ENCODE measurements at places on chromosomes 2 and 18. TPM values are rescaled to one million over a fixed set of nuclear protein-coding genes. Genes with fewer than 3 reads are reported as not detected.

DNA sequence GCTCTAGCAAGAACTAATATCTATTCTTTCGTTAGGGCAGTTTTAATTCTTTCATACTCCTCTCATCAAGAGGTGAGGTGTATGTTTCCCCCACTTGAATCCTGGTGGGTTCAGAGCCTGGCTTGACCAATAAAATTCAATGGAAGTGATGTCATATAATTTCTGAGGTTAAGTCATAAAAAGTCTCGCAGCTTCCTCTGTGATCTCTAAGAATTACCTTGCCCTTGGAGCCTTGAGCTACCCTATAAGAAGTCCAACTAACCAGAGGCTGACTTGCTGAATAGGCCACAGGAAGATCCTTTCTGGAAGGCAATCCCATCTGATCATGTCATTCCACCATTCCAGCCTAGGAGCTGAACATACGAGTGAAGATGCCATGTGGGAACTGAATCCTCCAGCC lies 26.1 kb upstream of the INO80D start:
- no peak overlapping the region for H3K27ac ChIP-seq
- no peaks in the 10 kb centered on the region for H3K27me3 ChIP-seq
- H3K36me3 ChIP-seq: no peaks in the 10 kb centered on the region
- no peak overlapping the region for H3K4me3 ChIP-seq

DNA sequence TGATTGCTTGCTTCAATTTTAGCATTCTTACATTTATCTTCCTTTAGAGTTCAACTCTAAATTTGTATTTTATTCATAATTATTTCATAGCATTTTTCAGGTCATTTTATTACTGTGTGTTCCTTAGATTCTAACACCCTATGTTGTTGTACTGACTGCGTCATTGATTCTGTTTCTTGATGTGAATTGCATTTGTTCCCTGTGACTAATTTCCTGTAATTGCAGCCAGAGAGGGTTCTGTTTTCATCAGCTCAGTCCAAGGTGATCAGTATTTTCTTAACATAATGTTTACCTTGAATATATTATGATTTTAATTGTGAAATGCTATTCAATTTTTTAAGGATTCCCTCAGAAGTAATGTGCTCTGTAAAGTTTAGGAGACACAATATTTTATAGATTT lies 970.2 kb upstream of the PIK3C3 start:
- H3K4me3 ChIP-seq: no peak overlapping the region
- no peak overlapping the region for H3K27ac ChIP-seq
- no peaks in the 10 kb centered on the region for H3K36me3 ChIP-seq
- H3K4me1 ChIP-seq: no peaks in the 10 kb centered on the region

- H3K36me3 ChIP-seq: no peaks in the 10 kb centered on the region
- no peak overlapping the region for H3K4me3 ChIP-seq
- no peaks in the 10 kb centered on the region for H3K4me1 ChIP-seq
- no peak overlapping the region for H3K27ac ChIP-seq
- H3K27me3 ChIP-seq: no peaks in the 10 kb centered on the region
- no peak for DNase-seq
These were observed 281.9 kb upstream of the CDH7 start for GRCh38 chr18:65468881-65469280.

GRCh38 chr2:12155303-12156051 lies 409.0 kb downstream of the LPIN1 start:
- H3K4me1 ChIP-seq: peaks cover 13% of the 10 kb centered on the region
- no peak overlapping the region for H3K4me3 ChIP-seq
- H3K27me3 ChIP-seq: no peaks in the 10 kb centered on the region
- no peaks in the 10 kb centered on the region for H3K36me3 ChIP-seq
- peak; percentile 38 for DNase-seq

DNA sequence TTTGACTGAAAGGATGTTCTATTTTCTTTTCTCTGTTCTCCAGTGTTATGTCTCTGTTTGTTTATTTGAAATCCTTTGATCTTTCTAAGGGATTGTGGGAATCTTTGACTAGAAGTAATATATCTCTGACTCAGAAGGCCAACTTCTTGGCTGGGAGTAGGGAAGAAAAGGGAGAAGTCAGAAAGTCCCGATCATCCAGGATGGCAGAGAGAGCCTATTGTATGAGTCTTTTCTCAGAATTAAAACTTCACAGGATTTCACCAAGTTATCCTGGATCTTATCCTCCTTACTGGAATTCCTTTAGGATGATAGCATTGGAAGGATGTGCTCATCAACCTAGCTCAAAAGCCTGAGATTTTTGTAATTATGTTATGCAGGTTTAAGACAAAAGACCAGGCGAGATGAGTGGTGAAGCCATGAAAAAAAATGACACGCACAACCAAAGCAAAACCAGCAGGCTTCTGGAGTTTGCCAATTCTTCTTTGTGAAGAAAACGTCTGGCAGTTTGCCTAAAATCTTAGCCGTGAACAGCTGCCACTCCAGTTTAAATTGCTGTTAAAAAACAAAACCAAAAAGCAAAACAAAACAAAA lies 383.6 kb upstream of the SMIM21 start:
- no peaks in the 10 kb centered on the region for H3K4me1 ChIP-seq
- DNase-seq: no peak
- H3K36me3 ChIP-seq: no peaks in the 10 kb centered on the region
- peak overlapping the region; percentile 40 for H3K27ac ChIP-seq
- H3K4me3 ChIP-seq: no peak overlapping the region
- no peaks in the 10 kb centered on the region for H3K27me3 ChIP-seq

GRCh38 chr2:44671276-44671675 lies 270.2 kb upstream of the SIX3 start:
- no peaks in the 10 kb centered on the region for H3K4me1 ChIP-seq
- no peaks in the 10 kb centered on the region for H3K27me3 ChIP-seq
- DNase-seq: no peak
- H3K27ac ChIP-seq: no peak overlapping the region
- H3K4me3 ChIP-seq: no peak overlapping the region

DNA sequence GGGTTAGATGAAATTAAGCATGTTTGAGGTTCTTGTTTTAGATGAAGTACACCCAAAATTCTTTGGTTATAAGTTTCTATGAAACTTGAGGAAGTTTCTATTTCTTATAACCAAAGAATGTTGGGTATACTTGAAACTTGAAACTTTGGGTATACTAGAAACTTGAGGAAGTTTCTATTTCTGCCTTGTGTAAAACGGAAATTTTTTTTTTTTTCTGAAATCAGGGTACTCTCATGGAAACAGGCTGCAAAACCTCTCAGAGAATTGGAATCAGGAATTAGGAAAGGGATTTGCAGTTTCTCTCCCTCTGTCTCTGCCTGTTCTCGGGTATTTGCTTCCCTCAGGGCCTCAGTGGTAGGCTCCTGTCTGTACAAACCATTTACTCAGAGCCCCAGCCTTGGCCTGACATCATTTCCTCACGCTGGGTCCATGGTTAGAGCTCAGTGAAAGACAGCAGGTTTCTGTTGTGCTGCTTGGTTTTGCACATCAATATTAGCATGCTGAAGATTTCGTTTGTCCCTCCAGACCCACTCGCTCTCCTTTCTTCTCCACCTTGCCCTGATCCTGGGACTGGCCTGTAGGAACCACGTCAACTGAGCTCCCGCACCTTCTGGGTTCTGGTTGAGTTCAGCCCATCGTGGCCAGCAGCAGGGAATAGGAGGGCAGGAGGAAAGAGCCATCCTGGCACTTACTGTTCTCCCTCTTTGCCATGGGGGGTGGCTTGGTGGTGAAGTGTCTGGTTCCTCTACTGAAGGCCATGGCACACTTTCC lies 106.4 kb downstream of the POLR1A start:
- H3K27me3 ChIP-seq: no peaks in the 10 kb centered on the region
- H3K4me3 ChIP-seq: no peak overlapping the region

GRCh38 chr2:239012228-239012627 lies 164.3 kb downstream of the TWIST2 start:
- DNase-seq: no peak
- no peaks in the 10 kb centered on the region for H3K27me3 ChIP-seq
- H3K27ac ChIP-seq: no peak overlapping the region
- no peaks in the 10 kb centered on the region for H3K4me1 ChIP-seq
- no peak overlapping the region for H3K4me3 ChIP-seq
- no peaks in the 10 kb centered on the region for H3K36me3 ChIP-seq

GRCh38 chr2:173654896-173655265 lies 300.2 kb downstream of the CDCA7 start:
- no peak overlapping the region for H3K27ac ChIP-seq
- H3K4me1 ChIP-seq: no peaks in the 10 kb centered on the region
- no peak overlapping the region for H3K4me3 ChIP-seq
- H3K27me3 ChIP-seq: no peaks in the 10 kb centered on the region

DNA sequence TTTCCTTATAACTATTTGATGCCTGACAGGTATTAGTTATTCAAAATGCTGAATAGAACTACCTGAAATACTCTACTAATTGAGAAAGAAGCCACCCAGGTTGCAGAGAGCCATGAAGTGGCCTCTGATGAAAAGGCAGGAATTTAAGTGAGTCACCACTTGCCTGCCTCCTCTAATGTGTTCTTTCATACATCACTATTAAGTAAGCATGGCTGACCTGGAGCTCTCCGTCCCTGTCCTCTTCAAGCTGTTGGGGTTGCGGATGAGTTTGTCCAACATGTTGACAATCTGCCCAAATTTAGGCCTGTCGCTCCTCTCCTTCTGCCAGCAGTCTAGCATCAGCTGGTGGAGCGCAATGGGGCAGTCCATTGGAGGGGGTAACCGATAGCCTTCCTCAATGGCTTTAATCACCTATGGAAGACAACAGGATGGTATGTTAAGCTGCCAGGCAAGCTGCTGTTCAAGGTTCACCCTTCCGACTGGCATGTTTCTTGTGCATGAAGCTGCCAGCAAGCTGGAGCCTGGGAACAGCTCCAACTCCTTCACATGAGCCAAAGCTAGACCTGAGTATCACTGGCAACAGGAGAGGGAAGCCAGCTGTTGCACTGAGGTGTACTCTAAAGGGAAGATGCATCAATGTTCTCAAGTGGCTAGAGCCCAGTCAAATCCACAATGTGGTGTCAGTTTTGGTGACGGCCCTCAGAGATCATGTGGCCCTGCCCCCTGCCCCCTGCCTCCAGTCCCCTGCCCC lies 142.2 kb downstream of the EPHA4 start:
- no peak for DNase-seq
- H3K27me3 ChIP-seq: no peaks in the 10 kb centered on the region

- no peaks in the 10 kb centered on the region for H3K27me3 ChIP-seq
- no peak overlapping the region for H3K27ac ChIP-seq
- H3K36me3 ChIP-seq: no peaks in the 10 kb centered on the region
- no peak overlapping the region for H3K4me3 ChIP-seq
These were observed 310.6 kb upstream of the FSIP2 start for GRCh38 chr2:185428000-185428399.

DNA sequence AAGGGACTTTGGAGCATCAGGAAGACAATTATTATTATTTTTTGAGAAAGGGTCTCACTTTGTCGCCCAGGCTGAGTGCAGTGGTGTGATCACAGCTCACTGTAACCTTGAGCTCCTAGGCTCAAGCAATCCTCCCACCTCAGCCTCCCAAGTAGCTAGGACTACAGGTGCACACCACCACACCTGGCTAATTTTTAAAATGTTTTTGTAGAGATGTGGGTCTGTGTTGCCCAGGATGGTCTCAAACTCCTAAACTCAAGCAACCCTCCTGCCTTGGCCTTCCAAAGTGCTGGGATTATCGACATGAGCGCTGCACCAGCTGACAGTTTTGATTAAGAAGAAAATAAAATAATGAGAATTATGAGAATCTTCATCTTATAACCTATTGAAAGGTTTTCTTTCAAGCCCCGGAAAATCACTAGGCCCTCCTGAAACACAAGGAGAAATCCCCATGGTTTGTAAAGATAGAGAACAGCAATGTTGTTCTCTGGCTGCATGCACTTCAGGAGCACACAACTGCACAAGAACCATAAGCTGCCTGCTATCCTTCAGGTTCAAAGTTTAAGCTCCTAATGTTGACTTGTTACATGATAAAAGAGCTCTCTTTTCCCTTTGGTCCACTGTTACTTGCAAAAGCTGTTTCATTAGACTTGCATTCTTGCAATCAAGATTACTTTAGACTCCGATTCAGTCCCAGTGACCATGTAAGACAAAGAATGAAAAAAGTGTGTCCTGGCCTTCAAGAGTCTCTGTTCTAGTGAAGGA lies 16.8 kb downstream of the NPC1 start:
- H3K4me1 ChIP-seq: peaks cover 18% of the 10 kb centered on the region
- no peaks in the 10 kb centered on the region for H3K27me3 ChIP-seq
- no peak for DNase-seq
- H3K4me3 ChIP-seq: no peak overlapping the region
- no peak overlapping the region for H3K27ac ChIP-seq

GRCh38 chr2:10267036-10267435 lies 35.7 kb upstream of the HPCAL1 start:
- no peak overlapping the region for H3K27ac ChIP-seq
- peaks cover 18% of the 10 kb centered on the region for H3K4me1 ChIP-seq
- DNase-seq: peak; percentile 2
- H3K4me3 ChIP-seq: no peak overlapping the region

DNA sequence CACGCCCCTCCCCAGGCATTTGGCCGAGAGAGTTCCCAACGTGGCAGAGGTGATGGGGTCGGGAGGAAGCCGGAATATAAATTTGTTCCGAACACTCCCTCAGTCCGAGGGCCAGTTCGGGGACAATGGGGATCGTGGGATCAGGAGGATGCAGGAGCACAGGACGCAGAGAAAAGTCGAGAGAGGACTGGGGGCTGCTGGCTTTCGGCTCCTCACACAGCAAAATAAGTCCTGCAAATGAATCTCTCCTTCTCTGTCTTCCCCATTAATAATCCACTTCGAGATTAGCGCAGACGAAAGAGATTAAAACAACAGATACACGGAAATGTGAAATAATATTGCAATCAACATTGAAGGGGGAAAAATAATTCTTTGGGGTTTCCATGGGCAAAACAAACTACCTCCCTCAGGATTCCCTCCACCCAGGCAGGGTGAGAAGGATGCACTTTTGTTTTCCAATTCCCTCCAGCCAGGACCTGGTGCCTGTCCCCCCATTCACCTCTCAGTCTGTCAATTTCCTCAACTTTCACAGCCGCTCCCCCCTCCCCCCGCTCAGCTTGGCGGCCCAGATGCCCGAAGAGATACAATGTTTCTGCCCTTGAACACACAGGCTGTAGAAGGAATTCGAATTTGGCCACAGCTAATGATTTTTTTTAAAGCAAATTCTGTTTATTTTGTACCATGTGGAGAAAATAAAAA lies 3.1 kb upstream of the ZEB2 start:
- H3K36me3 ChIP-seq: no peaks in the 10 kb centered on the region
- H3K4me1 ChIP-seq: peaks cover 11% of the 10 kb centered on the region
- H3K4me3 ChIP-seq: no peak overlapping the region
- peak overlapping the region; percentile 96 for H3K27ac ChIP-seq
- peaks cover 4% of the 10 kb centered on the region for H3K27me3 ChIP-seq

- H3K4me1 ChIP-seq: no peaks in the 10 kb centered on the region
- DNase-seq: no peak
- H3K36me3 ChIP-seq: no peaks in the 10 kb centered on the region
These were observed 571.4 kb upstream of the ZNF804A start for GRCh38 chr2:184026961-184027360.

The COLEC11 gene
- 0.79 TPM for total RNA-seq

The MBP gene
- total RNA-seq: 74.7 TPM

The FOXD4L1 gene
- total RNA-seq: 1.6 TPM

The FEV gene
- total RNA-seq: not detected

The RGPD4 gene
- total RNA-seq: not detected

The SLC38A11 gene
- total RNA-seq: 0.17 TPM

The NFATC1 gene
- 23.4 TPM for total RNA-seq
